ENCODE measurements at places on chromosomes 3 and 15.

GRCh38 chr3:85161544-85161943, 202.8 kb downstream of the CADM2 start:
- DNase-seq = no peak

GRCh38 chr15:29736744-29737020, 85.6 kb downstream of the TJP1 start:
- DNase-seq = no peak

GRCh38 chr3:150130404-150131100, 159.9 kb upstream of the PFN2 start:
- DNase-seq = no peak

GRCh38 chr3:16207031-16207430, 32.6 kb downstream of the GALNT15 start:
- DNase-seq = no peak

GRCh38 chr3:42012383-42012934, 50.6 kb upstream of the ULK4 start:
- DNase-seq = no peak

- peak; percentile 49 for DNase-seq
Observed at GRCh38 chr3:157606011-157606851, 103.0 kb upstream of the VEPH1 start.

GRCh38 chr15:71440489-71441110, 325.3 kb downstream of the THSD4 start:
- DNase-seq = no peak

DNA sequence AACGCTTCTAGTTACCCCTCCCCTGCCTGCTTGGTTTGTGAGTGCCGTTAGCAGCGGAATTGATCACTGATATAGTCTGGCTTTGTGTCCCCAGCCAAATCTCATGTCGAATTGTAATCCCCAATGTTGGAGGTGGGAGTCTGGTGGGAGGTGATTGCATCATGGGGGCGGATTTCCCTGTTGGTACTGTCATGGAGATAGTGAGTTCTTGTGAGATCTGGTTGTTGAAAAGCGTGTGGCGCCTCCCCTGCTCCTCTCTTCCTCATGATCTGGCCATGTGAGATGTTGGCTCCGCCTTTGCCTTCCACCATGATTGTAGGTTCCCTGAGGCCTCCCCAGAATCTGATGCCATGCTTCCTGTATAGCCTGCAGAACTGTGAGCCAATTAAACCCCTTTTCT, 47.3 kb upstream of the PGPEP1L start:
- no peak for DNase-seq

DNA sequence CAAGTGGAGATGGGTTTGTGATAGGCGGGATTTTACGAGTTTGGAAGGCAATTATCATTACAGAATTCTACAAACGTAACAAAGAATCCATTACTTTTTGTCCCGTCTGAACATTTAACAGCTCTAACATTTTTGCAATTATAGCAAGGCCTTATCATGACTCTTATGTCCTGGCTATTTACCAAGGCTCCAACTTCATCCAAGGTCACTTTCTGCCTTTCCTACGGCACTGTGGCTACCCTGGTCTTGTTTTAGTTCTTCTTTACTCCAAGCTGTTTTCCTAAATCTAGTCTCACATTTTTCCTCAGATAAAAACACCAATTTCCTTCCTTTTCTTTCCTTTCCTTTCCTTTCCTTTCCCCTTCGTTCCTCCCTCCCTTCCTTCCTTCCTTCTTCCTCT, 33.5 kb upstream of the GRM7 start:
- DNase-seq = no peak

DNA sequence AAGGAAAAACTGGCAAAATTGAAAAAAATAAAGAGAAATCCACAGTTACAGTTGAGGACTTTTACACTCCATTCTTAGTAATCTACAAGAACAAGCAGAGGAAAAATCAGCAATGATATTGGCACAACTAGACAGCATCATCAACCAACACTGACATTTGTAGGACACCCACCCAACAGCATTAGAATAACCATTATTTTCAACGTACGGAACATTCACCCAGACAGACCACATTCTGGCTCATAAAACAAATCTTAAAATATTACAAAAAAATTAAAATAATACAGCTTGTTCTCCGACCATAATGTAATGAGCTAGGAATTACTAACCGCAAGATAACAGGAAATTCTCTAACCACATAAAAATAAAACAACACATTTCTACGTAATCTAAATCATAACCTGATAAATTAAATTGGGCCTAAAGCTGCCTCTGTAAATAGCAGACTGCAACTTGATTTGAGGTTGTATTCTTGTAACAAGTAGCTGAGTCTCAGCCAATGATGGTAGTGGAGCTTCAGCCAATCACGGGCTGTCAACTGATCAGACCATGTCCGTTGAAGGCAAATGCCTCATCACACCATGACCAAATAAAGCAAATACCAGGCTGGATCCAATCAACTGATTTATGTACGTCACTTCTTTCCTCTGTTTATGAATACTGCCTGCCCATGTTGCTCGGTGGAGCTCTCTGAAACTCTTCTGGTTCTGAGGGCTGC, 9.2 kb downstream of the PLSCR4 start:
- no peak for DNase-seq

- no peak for DNase-seq
Observed at GRCh38 chr15:43465100-43465499, 27.9 kb downstream of the TP53BP1 start.

DNA sequence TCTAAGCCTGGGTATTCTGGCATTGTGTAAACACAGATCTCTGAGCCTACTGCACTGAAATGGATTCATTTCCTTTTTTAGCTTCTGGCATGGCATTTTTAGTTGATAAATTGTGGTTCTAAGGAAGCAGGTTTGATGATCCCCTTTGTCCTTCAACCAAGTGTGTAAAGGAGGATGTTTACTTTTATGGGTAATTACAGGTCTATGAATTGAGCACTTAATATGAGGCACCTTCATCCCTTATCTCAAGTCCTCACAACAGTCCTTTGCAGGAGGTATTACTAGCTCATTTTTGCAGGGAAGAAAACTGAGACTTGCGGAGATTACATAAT, 30.8 kb upstream of the ZBTB38 start:
- no peak for DNase-seq

GRCh38 chr3:44516230-44516629, 38.8 kb upstream of the ZNF445 start:
- DNase-seq = no peak

DNA sequence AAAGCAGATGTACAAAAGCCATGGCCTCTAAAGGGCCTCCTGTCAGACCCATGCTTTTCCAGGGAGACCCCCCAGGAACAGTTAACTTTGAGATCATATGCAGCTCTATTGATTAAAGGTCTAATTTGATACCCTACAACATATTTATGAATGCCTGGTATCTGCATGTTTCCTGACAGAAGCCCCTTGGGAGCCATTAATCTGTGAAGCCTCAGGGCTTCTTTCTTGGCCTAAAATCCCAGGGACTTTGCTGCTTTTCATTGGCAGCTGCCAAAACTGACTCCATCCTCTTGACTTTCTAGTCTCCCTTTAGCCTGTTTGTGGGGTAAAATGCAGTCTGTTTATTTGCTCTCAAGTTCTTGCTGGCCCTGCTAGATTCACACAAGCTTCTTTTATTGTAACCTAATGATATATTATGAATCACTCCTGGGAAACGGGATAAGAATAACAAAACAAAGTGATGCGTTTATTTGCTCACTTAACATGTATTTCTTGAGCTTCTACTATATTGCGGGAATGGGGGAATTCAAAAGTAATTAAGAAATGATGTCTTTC, 257.0 kb downstream of the LSAMP start:
- DNase-seq = no peak

- no peak for DNase-seq
Observed at GRCh38 chr15:88376574-88377174, 90.5 kb downstream of the MRPL46 start.

- DNase-seq = no peak
Observed at GRCh38 chr15:34275154-34275553, 50.3 kb downstream of the EMC4 start.

GRCh38 chr3:193354423-193354822, 24.1 kb downstream of the ATP13A5 start:
- DNase-seq = no peak

GRCh38 chr3:129233538-129233937, 15.9 kb upstream of the COPG1 start:
- no peak for DNase-seq

- no peak for DNase-seq
Observed at GRCh38 chr3:133989936-133990702, 39.6 kb downstream of the SLCO2A1 start.

GRCh38 chr3:66302288-66302687, 81.5 kb downstream of the SLC25A26 start:
- no peak for DNase-seq

DNA sequence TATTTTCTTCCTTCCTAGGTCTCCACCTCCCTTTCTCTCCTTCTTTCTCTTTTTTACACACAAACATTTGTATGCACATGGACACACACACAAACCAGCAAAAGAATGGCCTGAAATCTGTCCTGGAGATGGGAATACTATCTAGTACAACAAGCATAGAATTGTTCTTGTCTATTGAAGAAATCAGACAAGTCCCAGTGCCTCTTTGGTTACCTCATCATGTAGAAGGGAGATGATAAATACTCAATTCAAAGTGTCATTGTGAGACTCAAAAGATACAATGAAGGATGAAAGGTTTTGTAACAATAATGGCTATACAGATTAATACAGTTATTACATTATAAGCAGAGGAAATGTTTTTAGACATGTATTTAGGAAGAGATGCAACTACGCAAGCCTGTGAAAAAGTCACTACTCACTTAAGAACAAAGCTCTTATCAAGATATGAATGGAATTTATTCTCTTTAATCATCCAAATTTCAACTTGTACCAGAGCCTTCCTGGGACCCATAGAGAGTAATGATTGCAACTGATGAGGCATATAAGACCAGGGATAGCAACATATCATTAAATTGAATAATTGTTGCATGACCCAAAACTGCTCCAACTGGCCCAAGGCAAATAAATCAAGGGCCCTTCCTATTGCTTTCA, 43.2 kb downstream of the P3H2 start:
- DNase-seq = no peak

DNA sequence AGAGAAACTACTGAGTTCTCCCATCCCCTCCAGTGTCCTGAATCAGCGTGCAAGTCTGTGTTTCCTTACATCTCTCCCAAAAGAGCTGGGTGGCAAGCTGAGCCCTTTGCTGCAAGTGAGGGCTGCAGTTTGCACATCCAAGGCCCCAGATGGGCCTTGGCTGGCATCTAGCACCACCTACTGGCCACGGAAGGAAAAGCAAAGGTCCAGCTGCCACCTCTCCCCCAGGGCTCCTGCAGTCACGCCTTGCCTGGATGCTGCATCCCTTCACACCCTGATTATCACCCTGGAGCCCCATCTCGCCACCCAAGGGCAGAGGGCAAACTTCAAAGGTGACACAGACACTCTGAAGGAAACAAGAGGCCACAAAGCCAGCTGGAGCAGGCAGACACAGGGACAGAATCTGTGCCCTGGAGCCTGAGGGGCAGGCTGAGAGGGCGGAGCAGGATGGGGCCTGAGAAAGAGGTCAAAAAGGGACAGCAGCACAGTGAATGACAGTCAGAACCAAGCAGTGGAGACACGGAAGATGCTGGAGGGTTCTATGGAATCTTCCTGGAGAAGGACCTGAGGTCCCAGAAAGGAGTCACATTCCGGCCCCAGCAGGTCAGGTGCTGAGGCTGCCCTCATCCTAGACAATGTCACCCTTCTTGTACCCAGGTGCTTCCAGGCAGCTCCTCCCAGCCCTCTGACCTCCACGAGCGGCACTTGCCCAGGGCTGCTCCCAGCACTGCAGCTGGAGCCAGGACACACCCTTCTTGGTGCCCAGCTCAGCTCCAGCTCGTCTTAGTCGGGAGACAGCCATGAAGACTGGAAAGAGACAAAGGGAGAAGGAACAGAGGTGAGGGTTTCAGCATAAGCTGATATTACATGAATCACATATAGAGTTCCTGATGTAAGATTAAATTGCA, 18.3 kb upstream of the NTRK3 start:
- peak; percentile 57 for DNase-seq

- no peak for DNase-seq
Observed at GRCh38 chr15:74277242-74277810, 41.2 kb downstream of the CCDC33 start.

DNA sequence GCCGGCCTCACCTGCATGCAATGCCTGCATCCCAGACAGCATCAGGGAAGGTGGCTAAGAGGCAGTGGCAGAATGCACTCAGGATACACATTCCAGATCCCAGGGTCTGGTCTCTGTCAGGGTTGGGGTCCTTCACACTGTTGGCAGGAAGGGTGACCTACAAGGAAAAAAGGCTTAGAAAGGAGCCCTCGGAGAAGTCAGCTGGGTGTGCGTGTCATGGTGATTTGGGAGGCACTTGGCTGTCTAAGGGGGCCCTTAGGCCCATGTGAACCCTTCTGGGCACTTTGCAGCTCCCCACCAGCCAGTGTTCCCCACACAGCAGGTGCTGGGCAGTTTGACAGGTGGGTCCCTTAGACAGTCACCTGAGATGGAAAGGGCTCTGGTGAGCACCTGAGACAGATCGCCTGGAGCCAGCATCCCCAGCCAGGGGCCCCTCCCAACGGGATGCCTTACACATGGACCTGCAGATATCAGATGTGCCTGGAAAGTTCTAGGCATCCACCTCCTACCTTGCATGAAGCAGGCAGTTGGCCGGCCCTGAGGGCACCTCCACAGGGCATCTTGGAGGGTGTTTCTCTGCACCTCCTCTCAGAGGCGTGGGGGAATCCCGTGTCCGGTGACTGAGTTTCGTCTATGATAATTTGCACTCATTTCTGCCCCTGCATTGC, 131.6 kb downstream of the LRRK1 start:
- DNase-seq = no peak

DNA sequence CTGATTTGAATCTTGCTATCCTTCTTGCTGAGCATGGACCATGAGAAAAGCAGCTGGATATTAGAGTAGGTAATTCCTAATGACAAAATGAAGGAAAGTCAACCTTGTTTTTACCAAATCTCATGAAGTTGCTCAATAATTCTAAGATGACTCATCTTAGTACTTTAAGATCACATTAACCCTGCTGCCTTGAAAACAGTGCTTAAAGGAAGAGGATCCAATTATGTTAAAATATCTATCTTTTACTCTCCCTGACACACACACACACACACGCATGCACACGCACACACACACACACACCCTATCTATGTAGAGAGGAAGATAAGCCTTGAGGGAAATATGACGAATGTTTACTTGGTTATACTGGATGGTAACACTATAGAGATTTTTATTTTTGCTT, 16.0 kb upstream of the MYO1E start:
- DNase-seq = no peak

GRCh38 chr3:188169830-188170455, 16.0 kb downstream of the LPP start:
- no peak for DNase-seq

DNA sequence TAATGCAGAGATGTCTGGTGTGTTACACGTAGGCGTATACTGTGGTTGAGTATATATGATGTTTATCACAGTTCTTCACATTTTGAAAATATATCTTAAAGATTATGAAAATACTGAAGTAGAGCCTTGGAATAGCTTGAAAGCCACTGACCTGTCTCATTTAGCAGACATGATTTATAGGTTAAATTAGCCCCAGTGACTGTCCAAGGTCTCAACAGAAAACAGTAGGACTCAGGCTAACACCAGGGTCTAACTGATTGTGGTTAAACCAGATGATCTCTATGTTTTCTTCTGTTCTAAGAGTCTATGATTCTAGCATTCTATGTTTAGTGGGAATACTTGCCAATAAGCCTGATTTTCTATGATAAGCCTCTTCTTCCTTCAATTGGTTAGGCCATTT, 166.4 kb upstream of the NR2E3 start:
- DNase-seq = no peak

GRCh38 chr3:177764933-177765332, 567.7 kb upstream of the TBL1XR1 start:
- DNase-seq = no peak
